ENCODE measurements at places on chromosomes 16 and 17. TPM values are rescaled to one million over a fixed set of nuclear protein-coding genes. Genes with fewer than 3 reads are reported as not detected.

GRCh38 chr17:75228305-75228704, 22.8 kb downstream of the NUP85 start:
- peaks cover 19% of the 10 kb centered on the region for H3K36me3 ChIP-seq
- H3K27me3 ChIP-seq: no peaks in the 10 kb centered on the region
- no peaks in the 10 kb centered on the region for H3K4me1 ChIP-seq
- no peak overlapping the region for H3K4me3 ChIP-seq
- H3K27ac ChIP-seq: no peak overlapping the region

DNA sequence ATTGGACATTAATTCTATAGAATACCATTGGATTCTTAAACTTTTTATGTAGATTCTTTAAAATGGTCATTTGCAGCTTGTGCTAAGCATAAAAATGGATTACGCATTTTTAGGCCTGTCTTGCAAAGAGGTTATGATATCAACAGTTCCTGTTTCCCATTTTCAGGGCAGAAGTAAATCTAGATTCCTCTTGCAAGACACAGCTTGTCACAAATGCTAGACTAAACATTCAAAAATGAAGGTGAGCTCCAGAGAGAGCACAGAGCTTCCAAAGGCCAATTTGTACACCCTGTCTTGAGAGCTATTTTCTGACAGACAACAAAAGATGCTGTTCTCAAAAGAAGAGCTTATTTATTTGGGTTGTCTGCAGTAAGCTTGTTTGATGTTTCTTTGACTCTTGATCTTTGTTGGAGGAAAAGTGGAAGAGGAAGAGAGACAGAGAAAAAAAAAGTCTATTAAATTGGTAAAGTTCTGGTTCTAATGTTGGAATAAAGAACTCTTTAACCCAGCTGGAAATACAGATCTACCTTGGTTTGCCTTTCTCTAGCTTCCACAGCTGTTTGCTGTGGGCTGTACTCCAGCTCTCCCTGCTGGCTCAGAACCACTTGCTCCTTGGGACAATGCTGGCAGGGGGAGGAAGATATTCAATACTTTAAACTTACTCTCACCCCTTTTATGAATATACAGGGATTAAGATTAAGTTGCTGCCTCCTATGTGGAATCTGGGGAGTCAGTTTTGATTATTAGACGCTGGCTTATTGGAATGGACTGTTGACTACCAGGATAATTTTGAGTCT, 651.8 kb downstream of the CDH11 start:
- H3K27me3 ChIP-seq: peaks cover 3% of the 10 kb centered on the region
- H3K27ac ChIP-seq: no peak overlapping the region
- no peaks in the 10 kb centered on the region for H3K36me3 ChIP-seq
- no peak for DNase-seq
- no peak overlapping the region for H3K4me3 ChIP-seq

- no peak for DNase-seq
- H3K4me3 ChIP-seq: no peak overlapping the region
- H3K4me1 ChIP-seq: peaks cover 41% of the 10 kb centered on the region
- no peaks in the 10 kb centered on the region for H3K27me3 ChIP-seq
These were observed 17.0 kb downstream of the KSR1 start for GRCh38 chr17:27473190-27473747.

DNA sequence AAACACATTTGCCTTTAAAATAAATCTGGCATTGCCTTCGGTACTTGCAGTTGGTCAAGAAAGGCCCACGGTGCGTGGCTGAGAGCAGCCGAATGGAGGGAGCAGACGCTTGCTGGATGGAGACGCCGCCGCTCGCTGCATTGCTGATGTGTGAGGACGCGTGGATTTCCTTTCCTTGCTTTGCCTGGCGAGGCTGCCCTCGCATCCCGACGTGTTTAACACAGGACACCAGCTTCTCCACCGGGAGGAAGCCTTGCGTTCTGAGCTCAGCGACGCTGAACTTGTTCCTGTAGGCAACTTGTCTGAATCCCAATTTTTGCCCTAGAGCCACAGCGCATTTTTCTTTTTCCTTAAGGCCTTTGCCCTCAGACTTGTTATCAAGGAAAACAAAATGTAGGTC, 45.8 kb downstream of the COX4I1 start:
- DNase-seq: no peak
- H3K36me3 ChIP-seq: no peaks in the 10 kb centered on the region
- H3K27ac ChIP-seq: no peak overlapping the region
- H3K4me1 ChIP-seq: no peaks in the 10 kb centered on the region
- peaks cover 97% of the 10 kb centered on the region for H3K27me3 ChIP-seq
- no peak overlapping the region for H3K4me3 ChIP-seq

DNA sequence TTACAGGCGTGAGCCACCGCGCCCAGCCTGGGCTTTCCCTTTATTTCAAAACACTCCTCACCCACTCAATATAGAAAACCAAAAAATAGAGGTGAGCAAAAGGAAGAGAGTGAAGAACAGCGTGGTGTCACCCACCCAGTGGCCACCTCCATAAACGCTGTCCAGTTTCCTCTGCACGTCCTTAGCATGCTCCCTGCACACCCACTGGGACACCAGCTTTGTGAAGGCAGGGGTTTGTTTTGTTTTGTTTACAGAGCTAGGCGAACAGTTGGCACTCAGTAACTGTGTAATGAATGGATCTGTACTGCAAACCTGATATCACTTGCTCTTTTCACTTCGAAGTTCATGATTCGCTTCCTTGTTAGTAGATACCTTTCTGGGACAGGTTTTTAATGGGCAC, 73.0 kb downstream of the PRKCB start:
- H3K27me3 ChIP-seq: peaks cover 26% of the 10 kb centered on the region
- no peaks in the 10 kb centered on the region for H3K36me3 ChIP-seq
- no peak overlapping the region for H3K27ac ChIP-seq
- no peak for DNase-seq
- no peak overlapping the region for H3K4me3 ChIP-seq

GRCh38 chr16:1635070-1635469, 22.9 kb downstream of the CRAMP1 start:
- DNase-seq: no peak
- H3K4me1 ChIP-seq: no peaks in the 10 kb centered on the region
- no peak overlapping the region for H3K4me3 ChIP-seq

DNA sequence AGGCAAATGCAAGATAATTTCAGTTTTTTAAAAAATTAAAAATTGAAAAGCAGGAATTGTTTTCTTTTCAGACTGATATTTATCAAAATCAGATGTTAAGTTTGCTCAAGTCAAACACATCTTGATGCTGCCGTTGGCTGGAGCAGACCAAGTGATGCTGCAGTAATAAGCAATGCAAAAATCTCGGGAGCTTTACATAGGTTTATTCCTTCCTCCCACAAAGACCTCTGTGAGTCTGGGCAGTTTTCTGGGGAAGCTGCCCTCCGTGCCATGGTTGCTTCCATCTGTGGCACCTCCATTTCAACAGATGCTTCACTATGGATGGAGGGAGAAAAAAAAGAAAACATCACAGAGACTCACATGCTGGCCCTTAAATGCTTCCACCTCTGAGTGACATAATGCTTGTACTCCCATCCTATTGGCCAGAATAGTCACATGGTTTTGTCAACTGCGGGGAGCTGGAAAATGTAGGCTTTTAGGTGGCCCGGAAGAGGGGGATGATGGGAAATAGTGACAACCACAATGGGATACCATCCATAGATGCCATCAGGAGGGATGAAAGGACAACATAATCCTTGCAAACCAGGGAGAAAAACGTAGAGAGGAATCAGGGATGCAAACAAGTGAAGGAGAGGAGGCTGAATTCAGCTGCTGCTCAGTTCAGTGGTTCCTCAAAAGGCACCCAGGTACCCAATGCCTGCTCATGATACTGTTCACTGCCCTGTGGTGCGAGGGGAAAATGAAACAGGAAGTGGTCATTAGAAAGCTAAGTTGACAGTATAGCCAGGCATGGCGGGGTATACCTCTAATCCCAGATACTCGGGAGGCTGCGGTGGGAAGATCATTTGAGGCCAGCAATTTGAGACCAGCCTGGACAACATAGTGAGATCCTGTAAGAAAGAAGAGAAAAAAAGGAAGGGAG, 13.5 kb upstream of the ERCC4 start:
- H3K4me3 ChIP-seq: no peak overlapping the region
- no peak overlapping the region for H3K27ac ChIP-seq

DNA sequence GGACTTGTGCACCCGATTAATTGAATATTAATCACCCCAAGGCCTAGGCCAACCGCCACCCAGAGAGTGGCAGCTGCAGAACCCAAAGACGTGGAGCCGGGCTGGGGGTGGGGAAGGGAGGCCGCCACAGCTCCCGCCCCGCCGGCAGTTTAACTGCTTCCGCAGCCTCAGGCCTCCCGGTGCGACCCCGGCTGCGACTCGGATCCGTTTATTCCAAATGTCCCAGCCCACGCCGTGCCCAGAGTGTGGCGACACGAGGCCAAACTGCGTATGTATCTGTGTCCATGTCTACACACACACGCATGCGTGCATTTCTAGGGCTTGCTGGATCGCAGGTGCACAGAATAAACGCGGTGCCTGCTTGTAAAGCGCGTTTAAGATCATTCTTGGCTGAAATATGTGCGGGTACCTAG, 802 bp upstream of the TOB1 start:
- peak overlapping the region; percentile 95 for H3K27ac ChIP-seq
- peaks cover 46% of the 10 kb centered on the region for H3K4me1 ChIP-seq
- peak overlapping the region; percentile 83 for H3K4me3 ChIP-seq
- DNase-seq: no peak

- H3K4me3 ChIP-seq: no peak overlapping the region
- H3K27ac ChIP-seq: no peak overlapping the region
- peak; percentile 44 for DNase-seq
- peaks cover 55% of the 10 kb centered on the region for H3K36me3 ChIP-seq
- H3K4me1 ChIP-seq: peaks cover 2% of the 10 kb centered on the region
These were observed 8.9 kb downstream of the CALB2 start for GRCh38 chr16:71367241-71367976.

- DNase-seq: peak; percentile 56
- peaks cover 23% of the 10 kb centered on the region for H3K4me1 ChIP-seq
- no peaks in the 10 kb centered on the region for H3K36me3 ChIP-seq
- H3K4me3 ChIP-seq: no peak overlapping the region
- no peak overlapping the region for H3K27ac ChIP-seq
These were observed 43.7 kb upstream of the TNRC6A start for GRCh38 chr16:24685539-24686432.

Gene KIF19
- total RNA-seq: not detected

GRCh38 chr17:56935461-56935860, 21.6 kb upstream of the TRIM25 start:
- no peak for DNase-seq
- H3K27me3 ChIP-seq: no peaks in the 10 kb centered on the region
- H3K36me3 ChIP-seq: peaks cover 39% of the 10 kb centered on the region
- peaks cover 19% of the 10 kb centered on the region for H3K4me1 ChIP-seq
- no peak overlapping the region for H3K27ac ChIP-seq

DNA sequence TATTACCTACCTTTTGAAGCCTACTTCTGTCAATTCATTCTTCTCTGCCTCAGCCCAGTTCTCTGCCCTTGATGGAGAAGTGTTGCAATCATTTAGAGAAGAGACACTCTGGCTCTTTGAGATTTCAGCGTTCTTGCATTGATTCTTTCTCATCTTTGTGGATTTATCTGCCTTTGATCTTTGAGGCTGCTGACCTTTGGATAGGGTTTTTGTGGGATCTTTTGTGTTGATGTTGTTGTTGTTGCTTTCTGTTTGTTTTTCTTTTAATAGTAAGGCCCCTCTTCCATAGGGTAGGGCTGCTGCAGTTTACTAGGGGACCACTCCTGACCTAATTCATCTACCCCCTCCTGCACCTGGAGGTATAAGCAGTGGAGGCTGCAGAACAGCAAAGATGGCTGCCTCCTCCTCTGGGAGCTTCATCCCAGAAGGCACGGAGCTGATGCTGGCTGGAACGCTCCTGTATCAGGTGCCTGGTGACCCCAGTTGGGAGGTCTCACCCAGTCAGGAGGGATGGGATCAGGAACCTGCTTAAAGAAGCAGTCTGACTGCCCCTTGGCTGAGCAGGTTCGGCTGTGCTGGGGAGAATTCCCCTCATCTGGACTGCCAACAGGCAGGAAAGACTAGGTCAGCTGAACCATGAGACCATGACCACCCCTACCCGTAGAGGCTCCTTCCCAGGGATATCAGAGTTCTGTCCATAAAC, 28.0 kb downstream of the NFATC3 start:
- no peaks in the 10 kb centered on the region for H3K36me3 ChIP-seq
- H3K27ac ChIP-seq: no peak overlapping the region
- H3K4me3 ChIP-seq: no peak overlapping the region

Gene PTX4
- 0.39 TPM for total RNA-seq

DNA sequence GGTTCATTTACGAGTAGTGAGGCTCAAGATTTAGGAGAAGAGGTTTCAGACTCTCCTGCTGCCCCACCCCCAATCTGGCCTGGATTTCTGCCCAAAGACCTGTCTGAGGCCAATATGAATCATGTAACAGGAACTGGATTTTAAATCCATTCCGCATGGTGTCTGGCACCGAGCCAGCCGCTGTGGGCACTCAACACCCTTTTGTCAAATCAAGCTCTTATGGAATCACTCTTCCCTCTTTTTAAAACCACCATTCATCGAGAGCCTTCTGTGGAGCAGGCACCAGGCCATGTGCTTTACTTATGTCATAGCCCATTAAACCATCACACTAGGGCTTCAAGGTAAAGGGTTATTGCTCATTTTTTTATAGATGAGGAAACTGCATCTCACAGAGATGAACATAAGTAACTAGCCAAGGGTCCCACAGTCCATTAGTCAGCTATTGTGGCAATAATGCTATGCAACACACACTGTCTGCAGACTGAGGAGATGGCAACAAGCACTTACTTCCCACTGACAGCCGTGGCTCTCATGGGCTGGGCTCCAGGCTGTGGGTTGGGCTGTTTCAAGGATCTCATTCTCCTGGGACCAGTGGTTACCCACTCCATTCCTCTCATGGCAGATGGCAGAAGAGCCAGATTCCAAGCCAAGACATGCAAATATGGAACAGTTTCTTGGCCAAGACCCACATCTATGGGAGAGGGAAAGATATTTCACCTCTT, 93.6 kb downstream of the WSCD1 start:
- H3K4me1 ChIP-seq: no peaks in the 10 kb centered on the region
- DNase-seq: no peak
- H3K27me3 ChIP-seq: peaks cover 97% of the 10 kb centered on the region

DNA sequence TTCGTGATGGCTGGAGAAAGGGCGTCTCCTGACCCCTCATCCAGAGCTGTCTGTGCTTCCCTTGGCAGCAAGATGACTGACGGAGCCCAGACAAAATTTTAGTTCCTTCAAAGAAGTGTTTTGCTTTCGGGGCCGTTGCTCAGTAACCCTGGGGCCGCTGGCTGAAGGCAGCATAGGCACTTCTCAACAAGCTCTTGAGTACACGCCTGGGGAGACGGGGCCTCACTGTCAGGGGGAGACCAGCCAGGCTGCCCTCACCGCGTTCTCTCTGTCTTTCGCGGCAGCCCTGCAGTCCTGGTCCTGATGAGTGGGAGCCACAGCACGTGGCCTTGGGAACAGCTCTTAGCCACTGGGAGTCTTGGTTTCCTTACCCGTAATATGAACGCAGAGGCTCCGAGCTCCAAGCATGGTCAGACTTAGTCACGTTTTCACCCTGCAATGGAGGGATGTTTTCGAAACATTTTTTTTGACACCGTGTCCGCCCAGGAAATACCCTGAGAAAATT, 86.0 kb downstream of the IRF8 start:
- DNase-seq: no peak
- H3K27me3 ChIP-seq: peaks cover 98% of the 10 kb centered on the region
- H3K4me1 ChIP-seq: no peaks in the 10 kb centered on the region
- no peak overlapping the region for H3K27ac ChIP-seq

- no peak for DNase-seq
- H3K4me3 ChIP-seq: no peak overlapping the region
- no peaks in the 10 kb centered on the region for H3K27me3 ChIP-seq
- H3K4me1 ChIP-seq: no peaks in the 10 kb centered on the region
- H3K36me3 ChIP-seq: no peaks in the 10 kb centered on the region
These were observed 9.3 kb downstream of the CORO6 start for GRCh38 chr17:29613352-29613837.

Measured in PC-9 (cell line).